HT1080 (cell line): ENCODE measurements at places on chromosomes 3 and 15.

- no peak for DNase-seq
Measured at GRCh38 chr3:38598791-38599190, 50.7 kb downstream of the SCN5A start.

- no peak for DNase-seq
Measured at GRCh38 chr3:194103983-194104751, 31.8 kb upstream of the HES1 start.

DNA sequence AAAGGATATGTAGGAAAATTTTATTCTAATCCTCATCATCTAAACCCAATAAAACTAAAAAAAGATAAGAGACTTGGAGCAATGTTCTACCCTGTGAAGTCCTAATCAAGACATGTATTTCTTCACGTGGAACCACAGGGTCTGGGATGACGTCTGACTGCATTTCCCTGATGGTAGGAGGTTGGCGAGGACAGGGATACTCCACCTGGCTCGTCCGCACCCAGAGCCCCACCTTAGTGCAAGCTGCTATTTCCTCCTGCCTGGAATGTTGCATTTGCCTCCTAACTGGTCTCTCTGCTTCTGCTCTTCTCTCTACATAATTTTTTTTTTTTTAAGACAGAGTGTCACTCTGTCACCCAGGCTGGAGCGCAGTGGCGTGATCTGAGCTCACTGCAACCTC, 57.7 kb upstream of the RASGRP1 start:
- no peak for DNase-seq

DNA sequence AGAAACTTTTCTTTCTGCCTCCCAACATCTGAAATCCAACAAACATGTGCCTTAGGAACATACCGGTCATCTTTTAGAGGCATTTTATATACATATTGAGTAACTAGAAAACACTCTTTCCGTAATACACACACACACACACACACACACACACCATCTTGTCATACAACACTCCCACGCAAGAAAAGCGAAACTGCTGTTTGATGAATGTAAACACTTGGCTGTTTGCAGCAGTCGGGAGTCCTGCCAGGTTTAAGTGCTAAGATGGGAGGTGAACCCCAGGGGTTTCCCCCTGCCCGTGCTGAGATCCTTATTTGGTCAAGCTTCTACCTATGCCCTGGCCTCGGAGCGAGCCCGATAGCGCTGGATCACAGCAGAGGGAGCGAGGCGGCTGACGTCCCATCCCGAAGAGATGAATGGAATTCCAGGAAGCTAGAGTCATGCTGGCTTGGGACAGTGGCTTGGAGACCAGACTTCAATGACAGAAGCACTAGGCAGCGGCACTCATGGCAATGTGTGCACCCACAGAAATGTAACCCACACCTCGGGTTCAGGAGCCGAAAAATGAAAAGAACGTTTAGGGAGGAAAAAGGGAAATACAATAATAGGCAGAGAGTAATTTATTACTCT, 1.3 kb upstream of the THBS1 start:
- DNase-seq: peak; percentile 70

DNA sequence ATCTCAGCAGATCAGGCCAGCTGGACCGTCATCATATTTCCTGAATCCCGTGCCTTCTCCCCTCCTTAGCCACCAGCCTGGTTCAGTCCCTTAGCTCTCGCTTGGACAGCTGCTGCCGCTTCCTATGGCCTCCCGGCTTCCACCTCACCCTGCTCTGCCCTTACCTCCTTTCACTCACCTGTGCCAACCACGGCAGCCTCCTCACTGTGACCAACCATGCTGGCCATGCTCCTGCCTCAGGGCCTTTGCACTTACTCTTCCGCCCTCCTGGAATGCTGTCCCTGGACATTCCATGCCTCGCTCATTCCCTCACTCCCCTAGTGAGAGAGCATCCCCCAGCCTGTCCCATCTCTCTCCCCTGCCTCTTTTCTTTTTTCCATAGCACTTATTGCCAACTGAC, 19.2 kb downstream of the GRIP2 start:
- DNase-seq: no peak

DNA sequence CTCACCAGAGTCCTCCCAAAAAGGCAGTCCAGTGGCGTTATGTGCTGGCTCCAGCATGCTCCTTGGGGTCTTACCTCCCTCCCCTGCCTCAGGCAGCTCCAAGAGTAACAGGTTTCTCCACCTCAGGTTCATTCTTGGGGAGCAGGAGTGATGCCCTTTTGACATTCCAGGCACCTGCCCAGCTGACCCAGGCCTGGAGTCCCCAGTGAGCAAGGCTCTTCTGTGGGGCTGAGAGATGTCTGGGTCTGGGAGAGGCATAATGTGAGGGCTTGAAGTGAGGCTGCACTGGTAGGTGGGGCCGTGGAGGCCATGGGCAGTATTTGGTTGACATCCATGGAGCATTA, 15.3 kb downstream of the PXYLP1 start:
- no peak for DNase-seq

- DNase-seq: no peak
Measured at GRCh38 chr3:69320871-69321271, 65.0 kb downstream of the FRMD4B start.

DNA sequence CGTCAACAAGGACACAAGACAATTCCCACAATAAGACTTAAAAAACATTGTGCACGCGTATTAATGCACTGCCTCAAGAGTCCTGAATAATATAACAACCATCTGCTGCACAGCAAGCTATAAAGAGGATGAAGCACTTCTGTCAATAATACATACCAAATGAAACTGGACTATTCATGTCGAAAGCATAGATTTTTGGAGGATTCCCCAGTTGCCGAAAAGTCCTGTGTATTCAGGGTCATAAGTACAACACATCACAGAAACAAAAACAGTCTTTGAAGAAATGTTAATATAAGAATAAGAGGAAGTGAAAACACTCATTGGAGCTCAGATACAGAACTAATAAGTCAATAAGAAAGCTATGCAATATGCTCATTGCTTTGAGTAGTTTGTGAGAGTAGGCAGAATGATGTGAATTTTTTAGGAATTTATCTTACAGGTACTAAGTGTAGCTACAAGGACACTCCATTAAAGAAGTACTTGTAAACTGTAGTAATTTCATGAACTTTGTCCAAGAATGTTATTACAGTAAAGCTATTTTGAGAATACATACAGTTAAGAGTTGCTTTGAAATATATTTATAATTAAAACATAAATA, 31.6 kb downstream of the CBLB start:
- no peak for DNase-seq

- no peak for DNase-seq
Measured at GRCh38 chr3:77045686-77046085, 5.8 kb downstream of the ROBO2 start.

- peak; percentile 93 for DNase-seq
Measured at GRCh38 chr3:42117175-42118008, 26.2 kb downstream of the TRAK1 start.

DNA sequence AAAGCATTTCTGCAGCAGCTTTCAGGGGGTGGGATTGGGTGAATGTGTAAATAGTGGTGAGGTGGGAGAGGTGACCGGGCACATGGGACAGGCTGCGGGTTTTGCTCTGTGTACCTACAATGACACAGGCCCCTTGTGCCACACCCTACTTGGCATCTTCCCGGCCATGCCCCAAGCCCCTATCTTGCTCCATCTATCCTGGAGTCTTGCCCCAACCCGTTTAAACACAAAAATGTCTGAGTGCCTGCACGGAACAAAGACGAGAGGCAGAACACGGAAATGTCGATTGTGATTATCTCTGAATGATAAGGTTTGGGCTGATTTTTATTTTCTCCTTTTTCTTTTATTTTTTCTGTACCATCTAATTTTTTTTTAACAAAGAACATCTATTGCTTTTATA, 46.0 kb upstream of the SLC6A1 start:
- DNase-seq: no peak

DNA sequence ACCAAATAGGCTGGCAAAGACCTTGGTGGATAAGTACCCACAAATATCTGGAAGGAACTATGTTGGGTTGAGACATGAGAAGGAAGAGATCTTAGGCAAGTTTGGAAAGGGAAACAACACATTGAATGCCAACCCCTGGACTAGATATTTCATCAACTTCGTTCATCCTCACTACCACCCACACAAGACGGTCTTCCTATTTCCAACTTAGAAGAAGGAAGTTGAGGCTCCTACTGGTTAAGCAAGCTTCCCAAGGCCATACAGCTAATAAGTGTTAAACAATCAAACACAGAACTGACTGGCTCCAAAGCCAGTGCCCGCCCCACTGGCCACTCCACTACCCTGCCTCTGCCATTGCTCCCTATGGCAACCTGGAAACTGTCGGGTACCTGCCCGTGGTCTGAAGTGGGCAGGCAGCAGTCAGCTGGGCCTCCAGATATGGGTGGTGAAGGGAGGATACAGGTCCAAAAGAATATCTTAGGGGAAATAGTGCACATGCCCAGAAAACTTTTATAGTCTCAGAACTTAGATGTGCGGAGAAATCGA, 94.9 kb downstream of the LIPC start:
- no peak for DNase-seq

- DNase-seq: peak; percentile 69
Measured at GRCh38 chr3:27721717-27722564, at the start of gene EOMES. TSS of gene EOMES (minus strand) at chr3:27722323. CDS start at chr3:27722294, 29 bp downstream.

- peak; percentile 65 for DNase-seq
Measured at GRCh38 chr3:67866571-67866970, 212.2 kb upstream of the SUCLG2 start.

- DNase-seq: peak; percentile 68
Measured at GRCh38 chr3:179100652-179101051, 29.0 kb upstream of the ZMAT3 start.

DNA sequence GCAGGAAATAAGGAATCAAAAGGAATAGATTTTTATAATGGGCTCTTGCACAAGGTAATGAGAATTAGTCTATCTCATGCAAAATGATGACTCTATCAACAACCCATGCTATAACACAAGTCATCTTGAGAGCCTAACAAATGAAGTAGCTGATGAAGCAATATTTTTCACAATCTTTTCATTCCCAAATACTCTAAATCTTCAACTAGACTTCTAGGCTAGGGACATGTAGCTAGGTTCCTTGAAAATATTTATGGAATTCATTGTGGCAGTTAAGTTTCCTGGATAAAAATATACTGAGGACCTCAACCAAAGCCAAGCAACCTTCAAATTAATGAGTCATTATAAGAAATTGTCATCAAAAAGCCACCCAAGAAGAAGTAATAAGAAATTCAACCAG, 55.4 kb downstream of the DCBLD2 start:
- DNase-seq: no peak

GRCh38 chr3:100760377-100760776, 51.1 kb downstream of the TFG start:
- no peak for DNase-seq

- DNase-seq: no peak
Measured at GRCh38 chr3:42936157-42936981, 30.4 kb downstream of the ZNF662 start.

- no peak for DNase-seq
Measured at GRCh38 chr15:37107071-37107743, 6.9 kb upstream of the MEIS2 start.

GRCh38 chr3:150740733-150741496, 22.1 kb downstream of the SIAH2 start:
- DNase-seq: no peak

DNA sequence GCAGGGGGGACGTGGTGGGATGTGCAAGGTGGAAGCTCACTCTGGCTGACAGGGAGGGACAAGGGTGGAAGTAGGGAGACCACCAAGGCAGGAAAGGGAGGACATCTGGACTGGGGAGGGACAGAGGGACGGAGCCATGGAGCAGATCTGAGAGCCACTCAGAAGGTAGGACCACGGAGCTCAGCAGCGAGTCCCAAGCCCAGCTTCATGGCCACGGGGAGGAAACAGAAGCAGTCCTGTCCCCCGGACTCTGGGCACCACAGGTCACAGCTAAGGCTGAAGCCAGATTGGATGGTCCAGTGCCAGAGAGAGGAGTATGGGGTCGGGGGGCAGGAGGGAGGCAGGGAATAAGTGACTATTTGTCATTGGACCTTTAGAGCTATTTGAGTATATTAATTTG, 220.1 kb downstream of the TBC1D2B start:
- DNase-seq: no peak

DNA sequence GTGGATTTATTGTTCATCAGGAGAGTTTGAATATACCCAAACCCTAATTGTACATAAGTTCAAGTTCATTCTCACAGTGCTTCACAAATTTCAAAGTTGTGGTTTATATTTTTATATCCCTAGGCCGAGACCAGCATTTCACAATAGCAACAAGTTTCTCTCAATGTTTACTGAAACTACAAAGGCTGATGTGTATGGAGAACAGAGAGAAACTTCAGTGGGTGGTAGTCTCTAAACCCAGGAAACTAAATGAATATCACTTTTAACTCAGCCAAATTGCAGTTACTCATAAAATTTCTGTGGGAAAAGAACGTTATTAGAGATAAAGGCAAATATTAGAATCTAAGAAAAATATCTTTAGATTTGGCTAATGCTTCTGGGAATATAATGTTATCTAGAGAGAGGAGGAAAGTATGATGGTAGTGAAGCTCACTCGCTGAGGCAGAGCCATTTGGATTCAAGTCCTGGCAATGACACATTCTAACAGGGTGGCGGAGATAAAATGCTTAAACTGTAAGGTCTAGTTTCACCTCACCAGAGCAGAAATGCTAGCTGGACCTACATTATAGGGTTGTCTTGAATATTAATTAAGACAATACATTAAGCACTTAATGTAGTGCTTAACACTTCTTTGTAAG, 514.8 kb downstream of the EPHA3 start:
- DNase-seq: no peak

GRCh38 chr3:175002732-175003143, 143.6 kb downstream of the NAALADL2 start:
- peak; percentile 13 for DNase-seq

DNA sequence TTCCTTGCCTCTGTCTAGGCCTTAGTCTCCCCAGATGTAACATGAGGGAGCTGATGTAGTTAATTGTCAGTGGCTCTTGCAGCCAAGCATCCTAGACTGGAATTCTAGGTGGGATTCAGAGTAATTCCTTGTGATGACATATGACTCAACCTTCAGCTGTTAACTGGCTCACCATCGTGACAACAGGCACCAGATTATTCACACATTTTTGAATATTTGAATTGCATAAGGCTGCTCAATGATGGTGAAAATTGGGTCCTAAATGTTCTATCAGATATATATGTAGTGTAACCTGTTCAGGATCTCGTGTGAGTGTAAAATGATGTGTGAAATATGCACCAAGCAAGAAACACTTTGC, 405.1 kb downstream of the LPP start:
- peak; percentile 49 for DNase-seq

DNA sequence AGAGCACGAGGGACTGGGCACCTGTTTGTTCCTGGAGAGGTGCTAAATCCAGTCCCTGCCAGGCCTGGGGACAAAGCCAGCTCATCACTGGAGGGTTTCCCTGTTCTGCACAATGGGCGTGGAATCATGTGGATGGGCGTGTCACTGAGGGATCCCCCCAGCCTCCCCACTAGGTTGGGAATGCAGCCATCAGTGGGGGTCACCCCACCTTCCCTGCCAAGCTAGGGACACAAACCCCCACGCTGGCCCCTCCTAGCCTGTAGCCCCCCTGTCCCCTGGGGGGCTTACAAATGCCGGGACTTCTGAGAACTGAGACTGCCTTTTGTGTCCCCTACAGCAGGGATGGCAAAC, 61.9 kb downstream of the NSMCE3 start:
- no peak for DNase-seq

DNA sequence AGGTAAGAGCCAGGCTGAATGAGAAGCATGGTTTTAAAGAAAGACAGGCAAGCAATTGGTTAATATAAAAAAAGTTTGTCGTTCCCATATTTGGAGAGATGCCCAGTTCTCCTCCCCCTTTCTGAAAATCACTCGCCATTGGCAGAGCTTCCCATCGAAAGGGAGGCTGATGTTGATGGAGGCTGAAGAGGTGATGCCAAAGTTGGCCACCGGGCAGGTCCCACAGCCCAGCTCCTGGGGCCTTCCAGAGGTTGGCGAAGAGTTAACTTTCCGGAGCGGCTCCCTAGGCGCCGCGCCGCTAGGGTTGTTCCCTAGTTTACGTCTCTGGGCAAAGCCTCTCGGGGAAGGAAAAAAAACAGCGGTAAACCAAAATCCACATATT, 793 bp downstream of the PCOLCE2 start:
- DNase-seq: peak; percentile 63
